ENCODE measurements at places on chromosomes 1 and 21. TPM values are rescaled to one million over a fixed set of nuclear protein-coding genes. Genes with fewer than 3 reads are reported as not detected.
A peak's percentile ranks its signal among the peaks of the same experiment; 100 is the strongest.

EXO1 gene
- 0.13 TPM for total RNA-seq

PLPPR5 gene
- total RNA-seq = not detected

SHISA4 gene
- total RNA-seq = 106 TPM

DNA sequence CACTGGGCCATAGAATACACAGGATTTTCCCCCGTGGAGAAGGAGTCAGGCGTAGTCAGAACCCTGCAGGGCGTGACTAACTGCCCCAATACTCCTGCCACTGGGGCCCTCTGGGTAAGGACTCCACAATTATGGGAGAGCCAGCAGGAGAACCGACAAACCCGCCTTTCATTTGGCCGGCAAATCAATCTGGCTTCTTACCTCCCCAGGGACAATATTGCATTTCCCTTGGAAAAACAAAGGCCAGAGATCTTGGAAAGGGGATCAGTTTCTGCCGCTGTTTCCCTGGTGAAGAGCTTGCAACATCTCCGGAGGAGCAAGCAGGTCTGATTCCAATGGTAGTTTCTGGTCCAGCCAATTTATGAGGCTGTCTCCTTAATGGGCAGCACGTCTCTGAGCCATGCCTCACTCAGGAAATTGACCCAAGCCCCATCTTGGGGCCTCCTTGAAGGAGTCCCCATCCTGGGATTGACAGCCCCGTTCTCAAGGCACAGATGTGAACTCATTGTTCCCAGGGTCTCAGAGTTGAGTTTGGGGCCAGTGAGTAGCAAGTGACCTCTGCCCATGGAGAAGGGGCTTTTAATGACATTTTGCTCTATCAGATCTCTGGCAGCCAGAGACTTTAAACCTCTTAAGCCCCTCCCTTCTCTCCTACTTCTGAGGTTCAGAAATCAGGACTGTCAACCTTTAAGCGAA lies 4.3 kb downstream of the TRABD2B start:
- H3K36me3 ChIP-seq = no peaks in the 10 kb centered on the region
- no peak overlapping the region for H3K27ac ChIP-seq
- DNase-seq = peak; percentile 55
- H3K27me3 ChIP-seq = peaks cover 16% of the 10 kb centered on the region
- peaks cover 32% of the 10 kb centered on the region for H3K4me1 ChIP-seq

- peaks cover 44% of the 10 kb centered on the region for H3K27me3 ChIP-seq
- H3K27ac ChIP-seq = peak overlapping the region; percentile 94
- DNase-seq = peak; percentile 51
- H3K4me3 ChIP-seq = peak overlapping the region; percentile 90
- peaks cover 46% of the 10 kb centered on the region for H3K4me1 ChIP-seq
Measured at GRCh38 chr1:91885213-91885715, 687 bp downstream of the TGFBR3 start.

DNA sequence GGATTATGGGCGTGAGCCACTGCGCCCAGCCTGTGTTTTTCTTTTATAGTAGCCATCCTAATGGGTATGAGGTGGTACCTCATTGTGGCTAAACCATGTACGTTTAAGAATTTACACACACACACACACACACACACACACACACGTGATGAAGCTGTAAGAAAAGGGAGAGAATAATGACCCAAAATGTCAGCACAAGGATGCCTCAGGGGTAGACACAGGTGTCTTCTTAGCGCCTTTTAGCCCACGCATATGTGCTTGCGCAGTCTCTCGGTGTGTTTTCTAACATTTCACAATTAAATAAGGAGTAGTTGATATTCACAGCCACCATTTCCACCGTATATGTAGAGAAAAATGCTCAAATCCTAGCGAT lies 782 bp upstream of the PFKL start:
- H3K4me3 ChIP-seq = peak overlapping the region; percentile 92
- DNase-seq = no peak
- H3K27ac ChIP-seq = peak overlapping the region; percentile 87

DNA sequence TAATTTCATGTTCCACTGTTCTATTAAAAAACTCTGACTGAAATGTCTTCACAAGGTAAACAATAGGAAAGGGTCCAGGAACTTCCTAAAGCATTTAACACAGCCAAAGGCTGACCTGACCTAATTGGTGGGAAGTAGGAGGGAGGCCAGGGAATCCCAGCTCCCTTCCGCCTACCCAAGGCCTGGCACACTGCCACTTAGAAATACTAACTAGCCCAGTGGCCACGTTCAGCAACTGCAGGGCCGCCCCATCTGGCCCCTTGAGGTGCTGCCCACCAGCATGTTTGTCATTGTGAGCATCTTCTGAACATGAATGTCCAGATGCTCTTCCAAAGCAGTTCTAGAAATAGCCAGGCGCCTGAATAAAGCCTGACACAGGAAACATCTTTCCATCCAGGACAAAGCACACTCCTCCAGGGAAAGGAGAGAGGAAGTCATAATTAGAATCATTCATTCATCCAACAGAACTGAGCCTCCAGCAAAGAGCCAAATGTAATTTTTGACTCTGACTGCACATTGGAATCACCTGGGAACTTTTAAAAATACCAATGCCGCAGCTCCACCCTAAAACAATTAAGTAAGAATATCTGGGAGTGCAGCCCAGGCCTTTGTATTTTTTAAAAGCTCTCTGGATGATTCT lies 44.6 kb upstream of the BCL9 start:
- H3K4me3 ChIP-seq = no peak overlapping the region
- DNase-seq = peak; percentile 22
- H3K36me3 ChIP-seq = no peaks in the 10 kb centered on the region
- no peaks in the 10 kb centered on the region for H3K27me3 ChIP-seq

DNA sequence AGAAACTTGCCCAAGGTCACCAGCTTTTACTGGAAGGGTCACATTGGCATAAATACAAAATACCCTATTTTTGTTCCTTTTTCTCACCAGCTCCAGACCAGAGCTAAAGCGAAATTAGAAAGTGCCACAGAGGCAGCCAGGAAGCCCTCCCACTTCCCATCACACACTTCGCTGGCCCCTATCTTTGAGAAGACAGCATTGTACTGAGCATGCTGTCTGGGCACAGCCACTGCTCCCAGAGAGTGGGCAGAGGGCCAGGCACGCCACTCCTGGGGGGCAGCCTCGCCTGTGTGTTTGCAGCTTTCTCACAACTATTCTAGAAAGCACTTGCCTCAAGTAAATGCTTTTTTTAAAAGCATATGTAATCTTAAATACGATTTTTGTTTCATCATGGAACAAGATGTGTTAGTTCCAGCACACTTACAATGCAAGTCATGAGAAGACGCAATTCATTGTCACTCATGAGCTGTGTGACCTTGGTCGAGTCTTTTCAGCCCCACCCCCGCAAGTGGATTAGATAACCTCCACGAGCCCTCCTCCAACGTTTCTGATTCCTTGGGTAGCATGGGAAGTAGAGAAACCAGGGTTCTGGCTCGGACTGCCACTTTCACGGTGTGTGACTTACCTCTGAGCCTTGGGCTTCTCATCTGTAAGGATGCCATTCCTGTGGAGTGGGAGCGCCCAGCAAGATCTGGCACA lies 25.7 kb upstream of the EPHA8 start:
- no peaks in the 10 kb centered on the region for H3K27me3 ChIP-seq
- DNase-seq = no peak
- no peaks in the 10 kb centered on the region for H3K36me3 ChIP-seq
- no peak overlapping the region for H3K27ac ChIP-seq
- H3K4me1 ChIP-seq = no peaks in the 10 kb centered on the region
- no peak overlapping the region for H3K4me3 ChIP-seq

GRCh38 chr1:216175714-216176113 lies 247.5 kb downstream of the USH2A start:
- H3K27me3 ChIP-seq = no peaks in the 10 kb centered on the region
- H3K4me1 ChIP-seq = no peaks in the 10 kb centered on the region
- no peak overlapping the region for H3K27ac ChIP-seq
- H3K4me3 ChIP-seq = no peak overlapping the region
- no peak for DNase-seq

DNA sequence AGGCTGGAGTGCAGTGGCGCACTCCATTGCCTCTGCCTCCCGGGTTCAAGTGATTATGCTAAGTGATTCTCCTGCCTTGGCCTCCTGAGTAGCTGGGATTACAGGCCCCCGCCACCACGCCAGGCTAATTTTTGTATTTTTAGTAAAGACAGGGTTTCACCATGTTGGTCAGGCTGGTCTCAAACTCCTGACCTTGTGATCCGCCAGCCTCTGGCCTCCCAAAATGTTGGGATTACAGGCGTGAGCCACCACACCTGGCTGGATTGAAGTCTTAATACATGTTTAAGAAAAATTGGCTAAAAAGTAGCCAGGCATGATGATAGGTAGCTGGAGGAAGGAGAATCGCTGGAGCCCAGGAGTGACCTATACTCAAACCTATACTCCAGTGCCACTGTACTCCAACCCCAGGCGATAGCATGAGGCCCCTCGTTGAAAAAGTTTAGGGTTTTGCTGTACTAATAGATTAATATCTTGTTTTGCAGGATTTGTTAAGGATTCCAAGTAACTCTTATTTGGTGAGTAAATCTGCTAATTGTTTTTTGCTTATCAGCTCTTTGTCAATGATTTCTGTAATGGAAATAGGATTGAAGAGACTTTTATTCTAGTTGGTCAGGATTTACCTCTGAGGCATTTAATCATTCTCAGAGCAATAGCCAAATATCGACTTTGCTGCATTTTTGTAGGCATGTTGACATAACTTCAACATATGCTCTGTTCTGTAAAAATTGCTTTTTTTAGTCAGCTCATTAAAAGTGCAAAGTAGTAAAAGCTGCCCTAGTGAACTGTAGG lies 2.0 kb downstream of the RCC1 start:
- no peak overlapping the region for H3K27ac ChIP-seq
- H3K36me3 ChIP-seq = peaks cover 35% of the 10 kb centered on the region
- no peak for DNase-seq
- no peaks in the 10 kb centered on the region for H3K27me3 ChIP-seq

DNA sequence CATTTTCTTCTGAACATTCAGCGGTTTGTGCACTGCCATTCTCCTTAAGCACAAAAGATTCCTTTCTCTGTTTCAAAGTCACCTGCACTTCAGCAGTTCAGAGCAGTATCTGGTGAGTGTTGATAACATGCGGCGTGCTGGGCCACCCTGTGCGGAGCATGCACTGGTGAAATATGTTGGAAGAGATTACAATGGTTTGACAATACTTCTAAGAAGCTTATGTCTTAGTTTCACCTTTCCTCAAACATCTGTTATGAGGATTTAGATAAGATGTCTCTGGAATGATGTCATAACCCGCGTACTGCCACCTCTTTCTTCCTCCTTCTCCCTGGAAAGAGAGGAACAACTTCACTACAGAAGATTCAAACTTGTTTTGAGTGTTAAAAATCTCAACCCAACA lies 650.3 kb downstream of the AJAP1 start:
- H3K27me3 ChIP-seq = peaks cover 3% of the 10 kb centered on the region
- H3K36me3 ChIP-seq = no peaks in the 10 kb centered on the region
- H3K4me1 ChIP-seq = no peaks in the 10 kb centered on the region

DNA sequence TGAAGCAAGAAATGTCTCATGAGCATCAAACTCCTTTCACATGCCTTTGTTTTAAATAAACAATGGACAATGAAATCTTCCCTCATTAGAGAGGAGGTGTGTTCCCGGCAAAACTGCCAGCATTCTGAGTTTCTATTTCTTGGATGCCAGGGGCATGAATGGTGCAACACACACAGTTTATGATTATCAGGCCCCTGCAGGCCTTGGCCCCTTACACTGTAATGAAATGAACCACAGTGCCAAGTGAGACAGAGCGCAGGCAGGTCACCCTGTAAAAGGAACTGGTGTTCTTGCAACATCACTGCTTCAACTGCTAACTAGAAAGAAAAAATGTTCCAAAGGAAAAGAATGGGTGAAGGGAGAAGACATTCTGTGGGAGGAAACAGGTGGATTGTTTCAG lies 3.8 kb upstream of the PIGC start:
- no peak for DNase-seq
- no peak overlapping the region for H3K27ac ChIP-seq
- H3K4me1 ChIP-seq = peaks cover 12% of the 10 kb centered on the region
- no peaks in the 10 kb centered on the region for H3K27me3 ChIP-seq
- no peaks in the 10 kb centered on the region for H3K36me3 ChIP-seq

GRCh38 chr1:183195142-183195574 lies 9.1 kb downstream of the LAMC2 start:
- DNase-seq = no peak
- H3K27me3 ChIP-seq = no peaks in the 10 kb centered on the region
- H3K36me3 ChIP-seq = no peaks in the 10 kb centered on the region

GRCh38 chr1:112981426-112981825 lies 25.4 kb upstream of the SLC16A1 start:
- H3K4me3 ChIP-seq = no peak overlapping the region
- H3K36me3 ChIP-seq = no peaks in the 10 kb centered on the region
- peaks cover 26% of the 10 kb centered on the region for H3K4me1 ChIP-seq
- no peak for DNase-seq

All from heart right ventricle (tissue), 16 donors.